Choroid plexus epithelial cell (primary cell): ENCODE measurements at places on chromosomes 4 and X.
A peak's percentile ranks its signal among the peaks of the same experiment; 100 is the strongest.

GRCh38 chr4:54659313-54659712 is 1.6 kb downstream of the KIT start:
- peak; percentile 53 for DNase-seq

DNA sequence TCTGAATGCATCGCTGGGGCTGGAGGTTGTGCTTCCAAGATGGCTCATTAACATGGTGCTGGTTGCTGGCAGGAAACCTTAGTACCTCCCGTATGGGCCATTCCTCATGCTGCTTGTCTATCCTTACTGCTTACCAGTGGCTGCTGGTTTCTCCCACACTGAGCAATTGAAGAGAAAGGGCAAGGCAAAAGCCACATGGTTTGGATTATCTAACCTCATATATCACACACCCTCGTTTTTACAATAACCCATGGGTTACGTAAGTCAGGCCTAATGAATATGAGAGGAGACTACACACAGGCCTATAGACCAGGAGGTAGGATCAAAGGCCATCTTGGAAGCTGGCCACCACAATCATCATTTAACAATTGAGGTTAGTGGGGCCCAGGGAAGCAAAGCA is 141.8 kb upstream of the EDNRA start:
- DNase-seq = no peak

DNA sequence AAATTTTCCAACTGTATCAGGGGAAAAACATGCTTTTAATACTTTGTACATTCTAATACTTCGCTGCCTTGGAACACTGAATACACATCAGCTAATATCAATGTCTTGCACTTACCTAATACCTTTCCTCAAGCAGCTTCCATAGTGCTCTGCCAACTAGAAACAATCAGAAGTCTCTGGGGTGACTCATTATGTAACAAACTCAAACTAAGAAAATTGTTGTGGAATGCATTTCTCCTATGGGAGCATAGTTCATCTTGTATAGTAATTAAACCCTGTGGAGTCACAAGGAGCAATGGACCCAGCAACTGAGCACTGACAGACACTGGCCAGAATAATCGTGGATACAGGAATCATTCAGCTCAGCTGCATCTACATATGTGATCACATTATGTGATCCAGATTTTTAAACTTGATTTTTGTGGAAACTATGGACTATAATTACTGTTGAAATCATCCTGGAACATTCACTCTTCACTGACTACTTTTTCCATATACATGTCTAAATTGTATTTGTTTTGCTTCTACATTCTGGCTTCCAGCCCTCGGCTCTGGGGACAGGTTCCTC is 496.9 kb downstream of the TMA16 start:
- DNase-seq = no peak

GRCh38 chrX:50117476-50117875 is 83.3 kb downstream of the AKAP4 start:
- no peak for DNase-seq

- peak; percentile 80 for DNase-seq
These were observed 102.4 kb downstream of the CLNK start for GRCh38 chr4:10582059-10582686.

- DNase-seq = no peak
These were observed 8.9 kb upstream of the CDKL2 start for GRCh38 chr4:75639124-75639695.

DNA sequence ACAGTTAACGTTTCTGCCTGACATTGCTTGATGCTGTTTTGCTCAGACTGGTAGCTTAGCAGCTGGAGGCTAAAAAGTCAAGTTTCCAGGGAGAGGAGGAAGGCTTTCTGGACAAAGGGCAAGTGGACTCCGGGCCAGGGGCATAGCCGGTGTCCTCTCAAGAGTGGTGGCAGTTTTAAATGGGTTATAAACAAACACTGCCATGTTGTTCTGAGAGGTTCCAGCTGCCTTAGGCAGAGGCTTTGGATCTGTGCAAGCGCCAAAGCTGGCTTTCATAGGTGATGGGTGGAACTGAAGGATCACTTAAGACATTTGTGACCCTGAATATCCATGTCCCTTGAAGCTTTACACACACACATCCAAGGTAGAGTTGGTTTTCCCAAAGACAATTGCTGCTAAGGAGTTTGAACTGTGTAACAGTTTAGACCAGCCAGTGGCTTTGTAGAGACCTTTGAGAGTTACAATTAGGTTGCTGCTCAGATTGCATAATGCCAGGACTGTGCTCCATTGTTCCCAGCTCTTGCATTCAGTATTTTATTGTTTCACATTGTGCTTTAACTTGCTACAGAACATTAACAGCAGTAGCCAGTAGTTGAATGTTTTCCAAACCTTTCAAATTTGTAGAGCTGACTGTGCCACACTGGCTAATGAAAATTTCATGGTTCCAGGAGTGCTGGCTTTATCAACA is 54.1 kb upstream of the AP1S2 start:
- no peak for DNase-seq

- peak; percentile 55 for DNase-seq
These were observed 4.8 kb upstream of the TIMP1 start for GRCh38 chrX:47577424-47577823.

DNA sequence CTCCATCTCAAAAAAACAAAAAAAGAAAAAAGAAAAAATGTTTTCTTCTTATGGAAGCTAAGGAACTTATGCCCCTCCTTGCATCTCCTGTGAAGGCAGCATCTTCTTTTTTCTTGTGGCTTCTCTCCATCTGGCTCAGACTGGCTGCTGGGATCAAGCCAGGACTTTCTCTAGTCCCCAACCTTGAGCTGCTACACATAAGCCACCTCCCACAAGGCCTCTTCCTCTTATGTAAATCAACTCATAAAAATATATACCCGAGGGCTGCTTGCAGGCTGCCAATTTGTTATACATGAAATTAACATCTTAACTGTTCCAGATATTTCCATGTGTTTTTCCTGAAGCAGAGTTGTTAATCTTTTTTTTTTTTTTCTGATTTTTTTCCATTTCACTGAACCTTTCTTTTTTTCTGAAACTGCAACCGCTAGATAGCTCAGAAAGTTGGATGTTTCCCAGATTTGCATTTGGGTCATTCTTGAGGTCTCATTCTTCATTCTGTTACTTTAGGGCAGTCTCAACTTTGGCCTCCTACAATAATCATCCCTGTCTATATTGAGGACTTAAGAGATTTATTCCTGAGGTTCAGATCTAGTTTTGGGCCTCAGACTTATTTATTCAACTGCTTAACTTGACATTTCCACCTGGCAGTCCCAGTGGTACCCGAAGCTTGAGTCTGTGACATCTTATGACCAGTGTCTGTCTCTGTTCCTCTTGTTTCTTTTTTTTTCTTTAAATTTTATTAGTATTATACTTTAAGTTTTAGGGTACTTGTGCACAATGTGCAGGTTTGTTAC is 10.3 kb downstream of the SNX25 start:
- DNase-seq = peak; percentile 77

- no peak for DNase-seq
These were observed 1.1 kb upstream of the HPSE start for GRCh38 chr4:83335701-83336100.

DNA sequence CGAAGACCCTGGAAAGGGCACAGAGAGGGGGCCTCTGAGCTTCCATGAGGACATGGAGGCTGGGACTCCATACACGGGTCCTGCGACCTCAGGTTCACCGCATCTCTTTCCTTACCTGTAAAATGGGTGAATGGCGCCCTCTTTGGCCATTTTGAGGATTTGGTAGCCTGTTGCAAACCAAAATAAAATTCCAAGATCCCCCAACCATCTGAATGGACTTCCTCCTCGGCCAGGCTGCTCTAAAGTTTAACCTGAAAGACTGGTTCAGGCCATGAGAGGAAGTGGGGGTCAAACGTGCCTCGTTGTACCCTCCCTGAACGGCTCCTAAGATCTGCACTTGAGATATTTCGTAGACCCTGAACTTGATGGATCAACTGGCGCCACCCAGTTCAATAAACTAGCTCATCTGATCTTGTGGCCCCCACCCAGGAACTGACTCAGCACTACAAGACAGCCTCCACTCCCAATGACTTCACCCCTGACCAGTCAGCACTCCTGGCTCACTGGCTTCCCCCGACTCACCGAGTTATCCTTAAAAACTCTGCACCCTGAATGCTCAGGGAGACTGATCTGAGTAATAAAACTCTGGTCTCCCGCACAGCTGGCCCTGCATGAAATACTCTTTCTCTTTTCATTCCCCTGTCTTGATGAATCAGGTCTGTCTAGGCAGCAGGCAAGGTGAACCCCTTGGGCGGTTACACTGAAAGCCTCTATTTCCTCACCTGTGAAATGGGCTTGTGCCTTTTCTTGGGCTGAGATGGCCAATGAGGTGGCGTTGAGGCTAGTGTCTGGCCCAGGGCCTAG is 32.9 kb upstream of the GPR78 start:
- peak; percentile 60 for DNase-seq

DNA sequence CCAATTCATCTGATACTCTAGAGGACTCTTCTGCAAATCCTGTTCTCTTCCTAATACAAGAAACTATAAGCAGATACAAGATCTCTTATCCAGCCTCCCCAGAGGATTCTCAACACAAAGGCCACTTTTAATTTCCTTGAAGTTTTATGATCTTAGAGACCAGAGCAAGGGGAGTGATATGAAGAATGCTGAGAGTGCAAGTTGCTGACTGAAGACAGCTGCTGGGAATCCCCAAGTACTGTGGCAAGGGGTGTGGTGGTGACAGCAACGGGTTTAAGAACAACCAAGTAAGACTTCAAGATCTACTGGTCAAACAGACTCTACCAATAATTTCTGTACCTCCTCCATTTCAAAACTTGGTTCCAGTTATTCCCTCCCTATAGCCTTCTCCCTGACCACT is 7.0 kb downstream of the AMMECR1 start:
- DNase-seq = no peak

DNA sequence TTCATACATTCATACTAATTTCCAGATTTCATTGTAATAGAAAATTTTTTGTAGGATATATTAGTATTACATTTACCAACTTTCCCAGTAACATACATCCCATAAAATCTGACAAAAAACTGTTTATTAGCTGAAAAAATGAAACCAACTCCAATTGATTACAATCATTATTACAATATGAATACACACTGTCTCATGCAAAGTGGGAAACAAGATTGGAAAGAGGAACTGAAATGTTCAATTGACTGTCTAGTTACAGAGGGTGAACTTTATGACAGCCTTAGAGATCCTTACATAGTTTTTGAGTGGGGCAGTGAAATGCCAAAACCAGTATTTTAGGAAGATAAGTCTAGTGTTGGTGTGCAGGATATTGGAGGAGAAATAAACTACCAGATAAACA is 2.3 kb upstream of the AMBN start:
- no peak for DNase-seq

GRCh38 chrX:81957900-81958545 is 756.1 kb downstream of the SH3BGRL start:
- peak; percentile 2 for DNase-seq

DNA sequence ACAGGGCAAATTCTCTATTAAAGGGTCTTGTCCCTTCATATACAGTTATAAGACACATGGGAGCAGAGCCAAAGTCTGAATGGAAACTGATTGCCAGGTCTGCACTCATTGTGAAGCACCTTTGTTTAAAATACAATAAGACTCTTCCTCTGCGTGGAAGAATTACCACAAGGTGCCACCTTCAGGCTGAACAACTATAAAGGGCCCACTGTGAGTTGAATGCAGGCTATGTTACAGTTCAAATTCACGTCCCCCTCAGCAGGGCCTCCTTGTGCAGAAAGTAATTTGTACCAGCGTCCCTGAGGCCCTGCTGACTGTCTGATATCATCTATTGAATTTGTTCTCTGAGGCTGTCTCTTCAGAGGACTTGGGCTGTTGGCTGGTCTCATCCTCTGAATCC is 225.8 kb upstream of the TEX13C start:
- no peak for DNase-seq

- peak; percentile 47 for DNase-seq
These were observed 215.5 kb downstream of the PDGFC start for GRCh38 chr4:156756118-156756517.

DNA sequence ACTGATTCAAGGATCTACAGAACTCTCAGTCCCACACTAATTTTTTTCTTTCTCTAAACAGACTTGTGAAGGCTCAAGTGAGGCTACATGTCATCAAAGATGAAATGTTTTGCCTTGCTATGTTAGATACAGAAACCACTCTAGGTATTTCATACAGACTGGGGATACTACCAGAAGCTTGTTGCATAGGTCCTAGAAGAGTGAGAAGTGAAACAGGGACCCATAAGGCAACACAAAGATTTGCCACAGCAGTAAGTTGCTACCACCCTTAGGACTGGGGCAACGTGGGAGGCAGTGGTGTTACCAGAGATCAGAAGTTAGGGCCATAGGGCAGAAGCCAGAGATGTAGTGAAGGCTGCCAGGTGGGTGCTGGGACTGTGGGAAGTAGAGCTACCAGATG is 50.7 kb upstream of the MID1IP1 start:
- peak; percentile 1 for DNase-seq

DNA sequence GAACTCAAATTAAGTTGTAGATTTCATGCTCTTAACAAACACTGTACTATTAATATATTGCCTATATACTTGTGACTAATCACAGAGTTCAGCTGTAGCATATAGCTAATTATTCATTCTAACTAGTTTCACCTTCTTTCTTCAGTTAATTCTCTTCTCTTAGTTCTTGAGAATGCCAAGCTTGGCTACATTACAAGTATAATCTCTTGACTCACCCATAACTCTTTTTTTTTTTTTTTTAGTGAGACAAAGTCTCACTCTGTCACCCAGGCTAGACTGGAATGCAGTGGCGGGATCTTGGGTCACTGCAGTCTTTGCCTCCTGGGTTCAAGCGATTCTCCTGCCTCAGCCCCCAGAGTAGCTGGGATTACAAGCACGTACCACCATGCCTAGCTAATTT is 5.4 kb downstream of the KLHL5 start:
- peak; percentile 27 for DNase-seq

DNA sequence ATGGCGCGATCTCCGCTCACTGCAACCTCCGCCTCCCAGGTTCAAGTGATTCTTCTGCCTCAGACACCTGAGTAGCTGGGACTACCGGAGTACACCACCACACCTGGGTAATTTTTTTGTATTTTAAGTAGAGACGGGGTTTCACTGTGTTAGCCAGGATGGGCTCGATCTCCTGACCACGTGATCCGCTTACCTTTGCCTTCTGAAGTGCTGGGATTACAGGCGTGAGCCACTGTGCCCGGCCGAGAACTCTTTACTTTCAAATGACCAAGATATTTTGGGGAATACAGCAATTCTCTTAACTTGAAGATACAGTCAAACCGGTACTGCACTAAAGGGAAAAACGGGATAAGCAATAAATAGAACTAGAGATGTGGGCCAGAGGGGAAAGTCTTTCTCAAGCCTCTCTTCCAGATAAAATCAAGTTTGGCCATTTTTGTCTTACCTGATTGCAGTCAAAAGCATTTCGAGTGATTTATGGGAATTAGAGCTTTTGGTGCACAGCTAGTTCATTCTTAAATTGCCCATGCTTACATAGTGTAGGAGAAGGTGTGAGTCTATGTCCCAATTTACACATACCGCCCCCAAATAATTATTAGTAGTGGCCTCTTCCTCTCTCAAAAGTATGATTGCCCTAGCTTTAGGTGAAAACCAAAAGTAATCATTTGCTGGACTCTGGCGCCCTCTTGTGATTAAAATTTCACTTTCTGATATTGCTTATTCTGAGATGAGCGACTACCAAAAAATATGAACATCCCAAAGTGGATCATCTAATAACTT is 53.2 kb upstream of the ABCG2 start:
- peak; percentile 62 for DNase-seq

GRCh38 chr4:42348692-42349091 is 48.6 kb upstream of the SHISA3 start:
- DNase-seq = no peak

GRCh38 chr4:25454476-25454875 is 77.4 kb downstream of the ANAPC4 start:
- DNase-seq = no peak

GRCh38 chr4:110628663-110629213 is 5.9 kb upstream of the PITX2 start:
- no peak for DNase-seq

GRCh38 chrX:139187738-139188137 is 342.8 kb upstream of the F9 start:
- no peak for DNase-seq
